Neural crest cell (in vitro differentiated cells): ENCODE measurements at places on chromosomes 13 and 19.

- DNase-seq, result no peak
These were observed 94.5 kb upstream of the TM9SF2 start for GRCh38 chr13:99406799-99407201.

GRCh38 chr13:42740753-42741152, 40.6 kb upstream of the FAM216B start:
- DNase-seq, result no peak

GRCh38 chr19:48962029-48962848, 2.9 kb upstream of the FTL start:
- no peak for DNase-seq

DNA sequence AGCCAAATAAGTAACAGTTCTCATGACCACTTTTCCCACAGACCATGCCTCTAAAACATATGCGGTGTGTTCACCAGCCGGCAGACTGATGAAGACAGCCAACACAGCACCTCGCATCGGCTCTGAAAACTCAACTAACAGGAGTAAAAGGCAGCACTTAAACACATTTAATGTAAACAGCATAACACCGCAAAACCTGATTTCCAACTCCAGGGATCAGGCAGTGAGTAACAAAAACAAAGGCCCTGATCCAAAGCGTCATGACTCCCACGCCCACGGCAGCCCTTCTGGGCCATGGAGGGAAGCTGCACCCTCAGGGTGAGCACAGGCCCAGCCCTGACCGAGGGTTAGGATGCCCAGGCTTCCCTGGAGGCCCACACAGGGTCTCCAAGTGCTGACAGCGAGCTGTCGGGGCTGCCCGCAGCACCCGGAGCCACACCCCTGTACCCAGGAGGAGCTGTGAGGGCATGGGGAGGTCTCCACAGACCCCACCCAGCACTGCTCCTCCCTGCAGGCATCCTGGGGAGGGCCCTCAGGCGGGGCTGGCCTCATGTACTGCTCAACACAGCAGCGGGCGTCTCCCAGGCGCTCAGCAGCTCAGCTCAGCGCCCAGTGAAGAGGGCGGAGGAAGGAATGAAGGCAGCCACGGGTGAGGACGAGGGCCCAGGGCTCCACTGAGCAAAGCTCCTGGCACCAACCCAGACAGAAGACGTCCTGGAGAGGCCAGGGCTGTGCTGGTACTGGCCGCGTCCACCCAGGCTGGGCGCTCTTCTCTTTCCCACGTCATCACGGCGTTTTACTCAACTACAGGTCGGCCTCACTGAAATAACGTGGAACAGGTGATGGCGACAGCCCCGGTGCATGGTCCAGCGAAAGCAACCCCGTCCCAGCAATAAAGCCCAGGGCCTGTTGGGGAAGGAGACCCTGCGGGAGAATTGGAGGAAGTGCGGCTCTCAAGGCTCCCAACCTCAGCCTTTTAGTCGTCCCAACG, 53.7 kb downstream of the RASA3 start:
- DNase-seq, result no peak

DNA sequence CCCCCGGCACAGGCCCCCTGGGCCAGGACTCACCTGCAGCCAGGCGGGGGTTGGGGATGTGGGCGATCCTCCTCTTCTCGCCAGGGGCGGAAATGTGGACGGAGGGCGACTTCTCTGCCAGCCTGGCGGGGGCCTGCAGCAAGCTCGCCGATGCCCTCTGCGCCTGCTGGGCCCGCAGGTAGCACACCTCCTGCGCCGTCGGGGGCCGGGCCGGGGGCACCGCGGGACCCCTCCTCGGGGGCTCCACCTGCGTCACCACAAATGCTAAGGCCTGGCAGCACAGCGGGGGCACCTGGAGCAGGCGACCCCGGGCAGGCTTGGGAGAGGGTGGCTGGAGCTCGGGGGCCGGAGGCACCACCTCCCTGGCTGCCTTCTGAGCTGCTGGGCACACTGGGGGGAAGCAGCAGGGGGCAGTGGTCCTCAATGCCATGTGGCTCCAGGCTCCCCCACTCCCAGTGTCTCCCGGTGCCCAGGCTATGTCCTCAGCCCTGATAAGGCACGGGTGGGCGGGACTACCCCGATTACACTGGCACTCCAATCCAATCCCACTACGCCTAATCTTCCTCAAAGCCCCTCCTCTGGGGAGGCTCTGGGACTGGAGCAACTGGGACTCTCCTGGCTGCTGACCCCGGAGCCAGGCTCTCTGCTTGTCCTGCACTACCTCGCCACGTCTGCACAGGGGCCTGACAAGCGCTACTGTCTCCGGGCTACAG, 11.6 kb upstream of the ATP8B3 start:
- DNase-seq, result no peak
